ENCODE measurements at places on chromosomes 11 and 22. TPM values are rescaled to one million over a fixed set of nuclear protein-coding genes. Genes with fewer than 3 reads are reported as not detected.
A peak's percentile ranks its signal among the peaks of the same experiment; 100 is the strongest.

- no peak for DNase-seq
Observed at GRCh38 chr11:73137262-73137943, 4.7 kb downstream of the FCHSD2 start.

- no peak for DNase-seq
Observed at GRCh38 chr11:33860926-33861325, 30.9 kb downstream of the LMO2 start.

GRCh38 chr11:88508759-88509581 lies 171.4 kb upstream of the CTSC start:
- no peak for DNase-seq

GRCh38 chr11:29317694-29318093 lies 699.1 kb downstream of the KCNA4 start:
- peak; percentile 60 for DNase-seq

DNA sequence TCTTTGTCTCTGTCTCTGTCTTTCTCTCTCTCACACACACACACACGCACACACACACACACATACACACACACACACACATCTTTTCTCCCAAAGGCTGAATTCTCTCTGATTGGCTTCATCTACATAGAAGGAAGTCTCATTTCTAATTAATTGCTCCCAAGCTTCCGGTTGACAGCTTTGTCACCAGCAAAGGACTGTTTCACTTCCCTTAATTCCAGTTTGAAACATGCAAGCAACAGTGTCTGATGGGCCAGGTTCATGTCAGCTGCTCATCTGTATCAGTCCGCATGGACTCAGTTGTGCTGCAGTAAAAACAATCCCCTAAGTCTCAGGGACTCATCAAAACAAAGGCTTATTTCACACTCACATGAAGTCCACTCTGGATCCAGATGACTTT lies 16.2 kb upstream of the PVALB start:
- DNase-seq: no peak

DNA sequence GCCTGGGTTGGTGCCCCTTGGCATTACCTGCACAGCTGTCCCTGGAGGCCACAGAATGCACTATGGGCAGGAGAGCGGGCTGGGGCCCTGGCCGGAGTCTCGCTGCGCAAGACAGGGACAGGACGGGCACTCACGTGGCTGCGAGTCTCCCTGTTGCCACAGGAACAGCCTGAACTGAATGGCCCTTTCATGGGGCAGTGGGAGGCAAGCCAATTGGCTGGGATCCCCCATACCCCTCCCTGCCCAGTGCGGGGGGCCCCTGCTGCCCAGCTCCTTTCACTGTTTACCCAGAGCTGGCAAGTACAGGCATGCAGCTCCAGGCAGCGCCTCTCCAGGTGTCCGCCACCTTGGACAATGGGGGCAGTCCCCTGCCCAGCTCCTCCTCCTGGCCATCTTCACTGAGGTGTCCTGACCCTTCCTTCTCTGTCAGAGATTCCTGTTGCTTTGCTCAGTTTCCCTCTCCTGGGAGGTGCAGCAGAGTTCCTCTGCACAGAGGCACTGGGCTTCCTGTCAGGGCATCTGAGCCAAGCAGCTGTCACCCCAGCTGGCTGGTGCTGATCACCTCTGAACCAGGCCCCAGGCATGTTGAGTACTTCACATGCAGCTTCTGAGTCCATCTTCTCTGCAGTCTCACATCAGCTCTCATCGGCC lies 5.2 kb downstream of the USP2 start:
- DNase-seq: no peak

The APOL2 gene
- 45.2 TPM for total RNA-seq

Data from fibroblast of the aortic adventitia (primary cell).